Stimulated activated effector memory CD8-positive, alpha-beta T cell treated with anti-CD3 and anti-CD28 coated beads, Interleukin-12 subunit alpha, Interleukin-12 subunit beta, amount 100 ng/mL, for 72 hours (primary cell): ENCODE measurements at places on chromosomes 3 and 15.

DNA sequence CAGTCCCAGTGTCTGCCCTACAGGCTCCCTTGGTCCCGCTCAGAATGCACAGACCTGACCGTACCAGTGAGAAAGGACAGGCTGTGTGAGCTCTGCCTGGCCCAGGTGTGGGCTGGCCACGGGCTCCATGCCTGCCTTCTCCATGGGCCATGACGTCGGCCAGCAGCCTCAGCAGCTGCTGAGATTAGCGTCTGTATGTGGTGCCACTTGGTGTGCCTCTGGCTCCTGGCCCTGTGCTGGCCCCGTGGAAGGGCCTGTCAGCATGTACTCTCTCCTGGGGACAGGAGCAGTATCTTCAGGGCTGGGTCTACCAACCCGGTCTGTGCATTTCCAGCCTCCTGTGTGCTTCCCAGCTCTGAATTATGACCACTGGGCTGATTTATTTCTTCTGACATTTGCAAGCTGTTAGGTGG lies 25.7 kb downstream of the KLF13 start:
- DNase-seq, result no peak

- no peak for DNase-seq
These were observed 294.4 kb upstream of the SLCO3A1 start for GRCh38 chr15:91559066-91559465.

DNA sequence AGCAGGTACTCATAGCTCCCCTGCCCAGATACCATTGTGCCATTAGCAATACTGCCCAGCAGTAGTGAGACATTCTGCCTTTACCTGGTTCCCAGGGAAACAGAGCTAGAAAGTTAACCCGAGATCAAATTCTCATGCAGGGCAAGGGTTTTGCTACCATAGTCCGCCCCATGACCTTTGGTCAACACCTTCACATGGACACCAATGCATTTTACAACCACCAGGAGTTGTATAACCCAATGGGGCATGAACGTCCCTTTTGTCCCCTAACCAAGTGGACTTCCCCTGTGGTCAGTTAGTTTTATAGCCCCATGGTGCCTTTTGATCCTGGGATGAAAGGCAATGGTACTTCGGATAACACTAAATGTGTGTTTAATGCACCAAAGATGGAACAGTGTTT lies 151.7 kb upstream of the IQSEC1 start:
- no peak for DNase-seq

DNA sequence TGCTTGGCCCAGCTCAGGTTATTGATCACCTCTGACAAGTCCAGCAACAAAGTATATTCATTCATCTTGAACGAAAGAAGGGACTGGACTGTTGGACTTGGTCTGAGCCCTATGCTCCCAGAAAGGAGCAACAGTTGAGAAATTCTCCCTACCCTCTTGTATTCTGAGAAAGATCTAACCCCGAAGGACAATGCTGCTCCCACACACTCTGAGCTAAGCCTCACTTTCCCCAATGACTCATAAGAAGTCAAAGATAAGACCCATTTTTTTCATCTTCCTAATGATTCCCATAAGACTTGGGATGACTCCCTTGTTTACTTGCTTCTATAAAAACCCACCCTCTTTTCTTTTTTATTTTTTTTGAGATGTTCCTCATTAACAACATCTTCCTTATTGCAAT lies 549.4 kb upstream of the MDFIC2 start:
- DNase-seq, result no peak

DNA sequence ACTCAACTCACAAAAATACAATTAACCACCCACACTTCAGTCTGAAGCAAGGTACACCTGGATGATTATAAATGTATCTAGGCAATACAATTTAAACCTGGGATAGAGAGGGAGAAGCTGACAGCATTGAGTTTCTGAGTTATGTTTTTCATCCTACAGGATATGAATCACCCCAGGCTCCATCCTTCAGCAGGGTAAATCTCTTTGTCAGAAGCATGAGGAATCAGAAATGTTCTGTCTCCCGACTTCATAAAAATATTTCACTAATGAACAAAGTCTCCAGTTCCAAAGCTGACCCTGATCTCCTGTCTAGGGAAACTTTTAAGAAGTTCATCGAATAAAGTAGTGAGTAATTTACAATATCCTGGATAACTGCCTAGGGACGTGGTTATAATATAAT lies 25.5 kb upstream of the FRMD4B start:
- DNase-seq, result no peak

- DNase-seq, result no peak
These were observed 66.4 kb upstream of the AGTR1 start for GRCh38 chr3:148631124-148631903.

DNA sequence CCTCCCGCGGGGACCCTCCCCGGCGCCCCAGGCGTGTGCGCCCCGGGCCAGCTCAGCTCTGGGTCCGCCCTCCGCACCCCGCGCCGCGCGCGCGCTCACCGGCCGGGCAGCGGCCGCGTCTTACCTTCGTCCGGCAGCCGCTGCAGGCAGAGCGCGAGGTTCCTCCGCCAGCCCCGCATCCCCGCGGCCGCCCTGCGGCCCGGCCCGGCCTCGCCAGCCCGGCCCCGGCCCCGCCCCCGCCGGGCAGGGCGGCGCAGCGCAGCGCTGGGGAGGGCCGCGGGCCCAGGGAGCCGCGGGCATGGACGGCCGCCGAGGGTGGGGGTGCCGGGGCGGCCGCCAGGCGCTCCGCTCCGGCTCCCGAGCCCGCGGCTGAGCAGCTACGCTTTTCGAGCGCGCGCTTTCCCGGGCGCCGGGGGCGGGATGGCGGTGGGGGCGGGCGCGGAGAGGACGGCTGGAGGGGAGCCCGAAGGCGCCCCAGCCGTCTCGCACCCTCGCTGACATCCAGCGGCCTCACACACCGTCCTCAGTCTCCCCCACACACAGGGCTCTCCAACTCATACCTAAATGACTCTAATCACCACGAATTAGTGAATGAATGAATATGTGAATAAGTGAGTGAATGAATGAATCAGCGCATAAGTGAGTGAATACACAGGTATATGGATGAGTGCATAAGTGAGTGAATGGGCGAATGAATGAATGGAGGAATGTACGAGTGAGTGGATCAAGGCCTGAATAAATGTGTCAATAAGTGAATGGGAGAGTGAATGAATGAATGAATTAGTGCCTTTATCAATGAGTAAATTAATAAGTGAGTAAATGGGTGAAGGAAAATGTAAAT lies 48.5 kb upstream of the CCDC174 start:
- no peak for DNase-seq
